Stimulated activated CD8-positive, alpha-beta memory T cell treated with anti-CD3 and anti-CD28 coated beads, Interleukin-7, amount 100 ng/mL, for 24 hours (primary cell): ENCODE measurements at places on chromosomes 2 and 18.

- DNase-seq, result no peak
Observed at GRCh38 chr2:204026294-204026693, 89.7 kb downstream of the ICOS start.

DNA sequence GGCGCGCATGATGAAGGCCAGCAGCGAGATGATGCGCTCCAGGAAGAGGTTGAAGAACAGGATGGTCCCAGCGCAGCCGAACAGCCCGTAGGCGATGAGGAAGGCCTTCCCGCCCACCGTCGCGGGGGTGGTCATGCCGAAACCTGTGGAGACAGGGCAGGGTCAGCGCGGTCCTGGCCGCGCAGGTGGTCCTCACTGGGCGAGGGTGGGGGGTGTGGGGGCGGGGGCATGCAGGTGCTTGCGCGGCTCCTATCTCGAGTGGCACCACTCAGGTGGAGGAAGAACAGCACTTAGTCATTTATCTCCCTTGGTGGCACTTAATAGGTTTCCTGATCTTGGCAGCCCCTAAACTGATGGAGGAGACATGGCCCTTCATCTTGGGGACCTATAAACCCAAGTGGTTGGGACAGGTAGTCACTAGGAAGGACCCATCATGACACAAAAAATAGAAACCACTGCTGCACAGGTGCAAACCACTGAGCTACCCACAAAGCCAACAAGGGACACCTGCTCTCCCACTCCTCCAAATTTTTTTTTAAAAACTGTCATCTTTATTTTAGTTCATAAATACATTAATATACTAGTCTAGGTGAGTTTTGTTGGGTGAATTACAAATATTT lies 118.8 kb downstream of the MSH2 start:
- no peak for DNase-seq

GRCh38 chr2:201618744-201619662 lies 24.3 kb downstream of the TMEM237 start:
- DNase-seq, result no peak

DNA sequence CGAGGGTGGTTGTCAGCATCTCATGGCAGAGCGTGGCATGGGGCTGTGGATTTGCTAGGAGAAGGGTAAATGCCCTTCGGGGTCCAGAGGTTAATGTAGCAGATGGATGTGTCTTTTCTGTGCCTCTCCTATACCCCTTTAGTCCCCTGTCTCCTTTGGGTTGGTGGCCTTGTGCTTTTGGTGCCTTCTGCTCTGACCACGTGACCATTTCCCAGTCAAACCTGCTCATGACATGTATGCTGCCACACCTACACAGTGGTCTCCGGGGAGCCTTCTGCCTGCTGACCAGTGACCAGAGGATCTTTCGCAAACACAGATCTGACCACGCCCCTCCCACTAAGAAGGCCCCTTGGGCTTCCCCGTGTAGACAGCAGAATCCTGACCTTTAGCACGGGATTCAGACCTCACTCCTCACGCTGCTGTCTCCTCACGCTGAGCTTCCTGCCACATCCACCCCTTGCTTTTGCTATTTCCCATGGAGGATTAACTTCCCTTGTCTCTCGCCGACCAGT lies 116.2 kb downstream of the ACOXL start:
- no peak for DNase-seq

GRCh38 chr2:38750011-38750890 lies 910 bp downstream of the SRSF7 start:
- peak; percentile 10 for DNase-seq

DNA sequence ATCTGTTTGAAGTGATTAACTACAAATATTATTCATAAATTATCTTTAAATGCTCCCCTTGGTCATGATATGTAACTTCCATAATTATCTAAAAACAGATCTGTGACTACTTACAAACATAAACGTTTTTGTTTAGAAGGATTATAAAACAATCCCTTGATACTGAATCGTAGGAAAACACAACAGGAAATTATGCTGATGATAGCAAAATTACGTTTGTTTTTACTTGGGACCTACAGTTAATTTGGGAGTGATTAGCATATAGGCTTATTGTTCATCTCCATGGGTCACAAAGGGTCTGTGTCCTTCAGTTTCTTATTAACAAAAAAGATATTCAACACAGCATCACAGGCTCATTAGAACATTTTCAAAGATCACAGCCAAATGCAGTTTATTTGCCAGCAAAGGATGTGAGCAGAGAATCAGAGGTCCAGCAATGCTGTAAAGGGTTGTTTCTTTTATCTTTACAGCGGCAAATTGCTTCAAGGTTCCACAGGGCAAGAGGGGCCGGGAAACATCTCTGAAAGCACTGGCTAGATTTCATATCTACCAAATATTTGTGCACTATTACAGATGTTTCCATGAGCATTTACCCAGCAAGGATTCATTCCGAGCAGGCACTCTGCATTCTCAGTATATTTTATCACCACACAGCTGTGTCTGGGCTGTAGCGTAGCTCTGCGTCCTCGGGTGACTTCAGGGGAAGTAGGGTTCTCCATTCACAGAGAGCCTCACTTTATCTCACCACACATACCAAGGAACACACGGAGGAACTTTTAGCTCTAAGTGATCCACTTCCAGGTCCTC lies 4.1 kb downstream of the CCDC195 start:
- no peak for DNase-seq

GRCh38 chr2:142136571-142136970 lies 5.8 kb upstream of the LRP1B start:
- no peak for DNase-seq

DNA sequence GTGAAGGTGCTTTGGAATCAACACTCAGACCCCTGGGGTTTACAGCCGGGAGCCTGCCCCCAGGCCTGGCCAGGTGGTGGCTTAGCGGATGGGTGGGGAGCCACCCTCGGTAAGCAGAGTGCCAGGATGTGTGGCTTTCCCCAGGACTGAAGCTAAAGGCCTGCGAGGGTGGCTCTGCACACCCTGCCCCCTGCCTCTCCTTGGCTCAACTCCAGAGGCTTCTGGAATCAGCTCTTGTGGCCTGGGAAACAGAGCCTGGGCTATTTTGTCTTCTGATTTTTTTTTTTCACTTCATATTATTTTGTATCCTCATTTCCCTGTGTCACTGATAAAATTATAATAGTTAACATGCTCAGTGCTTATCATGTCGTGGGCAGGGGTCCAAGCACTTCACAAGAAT lies 79.8 kb downstream of the RHOB start:
- DNase-seq, result no peak

DNA sequence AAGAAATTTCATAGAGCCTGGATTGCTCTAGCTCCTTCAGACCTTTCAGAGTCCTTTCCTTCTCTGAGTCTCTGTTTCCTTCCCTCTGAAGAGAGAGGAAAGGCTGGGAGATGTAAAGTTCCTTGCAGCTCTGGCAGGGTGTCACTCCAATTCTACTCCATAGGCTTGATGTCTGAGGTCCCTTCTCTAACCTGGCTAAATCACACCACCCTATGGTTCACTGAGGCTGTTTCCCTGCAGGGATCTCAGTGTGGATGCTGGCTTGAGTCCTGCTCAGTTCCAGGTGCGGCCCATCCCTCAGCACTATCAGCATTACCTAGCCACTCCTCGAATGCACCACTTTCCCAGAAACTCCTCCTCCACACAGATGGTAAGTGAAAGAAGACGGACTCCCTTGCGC lies 209.7 kb downstream of the LOXHD1 start:
- no peak for DNase-seq

- DNase-seq, result no peak
Observed at GRCh38 chr2:54638103-54638502, 85.4 kb upstream of the EML6 start.

DNA sequence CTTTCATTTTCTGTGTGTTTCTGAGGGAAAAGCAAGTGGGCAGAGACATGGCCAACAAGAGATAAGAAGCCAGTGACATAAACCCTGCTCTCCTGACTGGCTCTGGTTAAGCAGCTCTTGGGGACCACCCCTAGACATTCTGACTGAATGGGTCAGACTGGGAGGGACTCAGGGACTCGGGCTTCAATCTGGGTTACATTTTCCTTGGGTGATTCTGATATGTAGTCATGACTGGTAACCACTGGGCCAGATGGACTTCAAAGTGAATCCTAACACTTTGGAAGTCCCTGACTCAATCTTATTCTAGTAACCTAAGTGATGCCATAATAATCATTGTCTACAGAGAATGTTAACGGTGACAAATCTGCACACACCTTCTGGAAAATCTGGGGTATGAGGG lies 397.8 kb downstream of the NBAS start:
- no peak for DNase-seq

DNA sequence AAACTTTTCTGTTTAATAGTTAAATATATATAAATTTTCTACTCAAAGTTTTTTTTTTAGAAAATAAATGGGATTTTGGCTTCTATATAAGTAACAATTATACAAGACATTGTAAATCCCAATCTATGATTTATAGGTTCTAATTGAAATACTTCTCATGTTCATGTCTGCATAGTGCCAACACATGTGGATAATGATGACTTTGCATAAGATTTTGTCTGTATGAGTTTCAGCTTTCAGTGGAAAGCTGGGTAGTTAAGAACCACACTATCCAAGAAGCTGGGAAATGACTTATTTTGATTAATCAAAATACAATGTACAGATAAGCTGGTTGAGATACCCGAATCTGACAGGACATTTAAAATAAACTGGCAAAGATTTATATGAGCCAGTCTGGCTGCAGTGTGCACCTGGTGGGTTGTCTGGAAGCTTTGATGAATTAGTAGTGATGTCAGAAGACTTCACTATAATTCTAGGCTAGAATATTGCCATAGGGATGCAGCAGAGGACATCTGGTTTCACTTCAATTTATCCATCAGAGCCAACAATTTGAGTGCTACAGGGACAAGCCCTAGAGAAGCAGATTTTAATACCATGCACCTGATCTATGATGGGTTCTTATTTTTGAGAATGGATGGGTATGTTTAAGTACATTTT lies 45.4 kb downstream of the EML6 start:
- no peak for DNase-seq

DNA sequence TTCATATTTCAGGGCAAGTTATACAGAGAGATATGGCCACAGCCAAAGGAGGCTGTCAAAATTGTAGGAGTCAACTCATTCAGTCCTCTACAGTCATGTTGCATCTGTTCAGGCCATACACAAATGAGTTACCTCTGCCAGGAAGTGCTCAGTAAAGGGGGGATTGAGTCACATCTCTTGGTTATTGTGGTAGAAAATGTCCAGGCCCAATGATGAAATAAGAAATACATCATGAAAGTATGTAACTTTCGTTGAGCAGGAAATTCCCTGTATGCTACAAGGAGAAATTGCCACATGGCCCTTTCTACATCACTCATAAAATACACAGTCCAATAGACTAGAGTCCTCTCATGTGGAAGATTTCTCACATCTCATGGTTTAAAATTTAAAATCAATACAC lies 103.9 kb upstream of the COL3A1 start:
- no peak for DNase-seq

GRCh38 chr2:46246790-46247189 lies 50.4 kb upstream of the EPAS1 start:
- no peak for DNase-seq

DNA sequence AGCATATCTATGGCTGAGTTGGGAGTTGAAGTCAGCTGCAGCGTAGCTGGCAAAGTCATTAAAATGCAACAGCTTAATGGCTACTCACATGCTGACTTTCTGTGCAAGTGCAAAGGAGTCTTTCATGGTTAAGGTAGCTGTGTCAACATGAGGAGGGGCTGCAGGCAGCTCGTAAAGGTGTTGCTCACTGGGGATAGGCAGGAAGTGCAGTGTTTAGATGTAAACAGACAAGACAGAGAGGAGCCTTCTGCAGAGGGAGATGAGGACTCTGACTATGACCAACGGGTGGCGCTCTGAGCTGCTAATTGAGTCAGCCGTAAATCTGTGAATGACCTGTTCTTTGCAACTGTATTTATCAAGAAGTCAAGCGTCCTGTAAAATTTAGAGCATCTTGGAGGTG lies 22.3 kb upstream of the CAVIN2 start:
- no peak for DNase-seq

DNA sequence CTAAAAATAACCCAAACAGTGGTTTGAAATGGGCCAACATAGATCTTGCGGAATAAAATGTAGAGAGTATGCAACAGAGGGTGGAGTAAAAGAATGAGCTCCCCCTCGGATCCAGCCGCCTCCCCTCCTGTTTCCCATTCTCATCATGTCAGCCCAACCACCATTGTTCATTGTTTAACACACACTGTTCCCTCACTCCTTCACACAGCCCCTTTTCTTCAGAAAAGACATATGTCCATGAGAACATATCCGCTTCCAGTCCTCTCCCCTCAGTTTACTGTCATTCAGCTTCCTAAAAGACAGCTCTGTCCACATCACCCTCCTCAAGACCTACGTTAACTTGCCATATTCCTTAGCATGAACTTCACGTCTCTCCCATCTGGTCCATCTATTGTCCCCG lies 62.9 kb upstream of the SERTAD2 start:
- DNase-seq, result no peak

DNA sequence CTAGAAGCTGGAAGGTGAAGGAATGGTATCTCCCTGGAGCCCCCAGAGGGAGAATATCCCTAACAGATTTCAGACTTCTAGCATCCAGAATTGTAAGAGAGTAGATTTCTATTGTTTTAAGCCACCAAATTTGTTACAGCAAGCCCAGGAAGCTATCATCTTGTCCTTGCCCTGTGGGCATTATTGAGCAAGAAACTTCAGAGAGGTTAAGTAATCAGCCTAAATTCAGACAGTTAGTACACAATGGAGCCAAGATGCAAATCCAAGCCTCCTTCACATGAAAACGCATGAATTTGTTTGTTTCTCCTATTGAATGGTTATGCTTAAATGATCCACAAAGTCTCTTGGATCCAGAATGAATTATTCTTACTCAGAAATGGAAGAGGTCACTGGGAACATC lies 55.2 kb upstream of the TRIB2 start:
- no peak for DNase-seq

DNA sequence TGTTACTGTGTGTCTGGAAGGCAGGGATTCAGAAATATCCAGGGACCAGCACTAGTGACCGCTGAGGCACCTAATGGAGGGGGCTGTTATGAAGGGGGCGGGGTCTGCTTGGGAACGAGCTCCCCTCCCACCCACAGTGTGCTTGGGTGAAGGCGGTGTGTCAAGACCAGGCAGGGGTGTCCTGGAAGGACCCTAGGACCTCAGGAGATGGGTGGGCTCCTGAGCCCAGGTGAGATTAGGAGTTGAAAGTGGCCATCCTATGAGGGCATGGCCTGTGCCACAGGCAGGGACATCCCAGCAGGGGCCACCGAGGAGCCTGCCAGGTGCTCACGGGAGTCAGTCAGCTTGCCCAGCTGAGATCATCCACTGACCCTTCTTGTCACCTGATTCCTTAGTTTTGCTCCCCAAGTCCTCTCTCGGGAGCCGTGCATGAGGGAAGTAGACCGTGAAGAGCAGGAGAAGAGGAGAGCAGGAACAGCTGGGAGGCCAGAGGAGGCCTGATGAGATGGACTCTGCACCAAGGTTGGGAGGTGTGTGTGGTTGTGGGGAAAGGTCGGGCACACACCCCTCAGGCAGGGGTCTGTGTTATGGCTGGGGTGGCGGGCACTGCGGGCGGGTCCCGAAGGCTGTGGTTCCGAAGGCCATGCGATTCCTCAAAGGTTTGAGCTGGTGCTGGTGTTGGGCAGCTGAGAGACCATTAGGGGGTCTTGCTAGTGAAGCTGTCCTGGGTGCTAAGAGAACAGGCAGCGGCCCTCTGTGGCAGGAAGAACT lies 180.9 kb upstream of the HS6ST1 start:
- no peak for DNase-seq
